ENCODE measurements at places on chromosomes 1 and 21. TPM values are rescaled to one million over a fixed set of nuclear protein-coding genes. Genes with fewer than 3 reads are reported as not detected.

DNA sequence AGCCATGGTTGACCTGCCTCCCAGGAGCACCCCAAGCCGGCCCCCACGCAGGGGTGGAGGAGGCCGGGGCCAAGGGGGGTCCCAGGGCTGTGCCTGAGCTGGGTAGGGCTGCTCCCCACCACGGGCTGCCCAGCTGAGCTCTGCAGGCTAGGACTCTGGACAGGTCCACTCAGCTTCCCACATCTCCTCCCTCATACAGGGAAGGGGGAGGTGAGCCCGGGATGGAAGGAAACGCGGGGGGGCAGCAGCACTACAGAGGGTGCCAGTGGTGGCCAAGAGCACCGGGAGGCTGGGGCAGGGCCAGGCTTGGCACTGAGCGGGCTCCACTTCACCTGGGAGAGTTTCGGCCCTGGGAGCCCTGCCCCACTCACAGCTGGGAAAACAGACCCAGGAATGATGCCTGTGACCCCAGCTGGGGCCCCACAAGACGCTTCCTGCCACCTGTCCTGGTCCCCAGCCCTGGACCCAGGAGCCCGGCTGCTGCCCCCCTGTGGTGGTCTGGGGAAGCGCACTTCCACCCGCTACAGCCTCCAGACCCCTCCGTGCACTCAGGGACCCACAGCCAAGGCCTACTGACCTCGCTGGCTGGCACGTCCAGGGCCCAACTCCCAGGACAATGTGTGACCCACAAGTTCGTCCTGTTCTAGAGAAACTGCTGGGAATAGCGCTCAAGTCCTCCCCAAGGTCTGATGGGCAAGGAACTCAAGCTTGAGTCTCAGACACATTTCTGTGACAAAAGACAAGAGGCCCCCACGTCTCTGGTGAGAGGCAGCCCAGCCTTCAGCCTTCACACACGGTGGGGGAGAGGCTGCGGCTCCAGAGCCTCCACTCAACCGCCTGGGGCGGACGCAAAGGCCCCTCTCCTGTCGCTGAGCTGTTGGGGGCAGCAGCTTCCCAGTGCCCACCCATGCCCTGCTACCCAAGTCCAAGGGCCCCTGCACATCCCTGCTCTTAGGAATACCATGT is 3.0 kb downstream of the AURKAIP1 start:
- no peak for DNase-seq

GRCh38 chr1:61518670-61519400 is 206.1 kb downstream of the TM2D1 start:
- no peak for DNase-seq

GRCh38 chr1:76944942-76945341 is 77.7 kb downstream of the ST6GALNAC5 start:
- no peak for DNase-seq

DNA sequence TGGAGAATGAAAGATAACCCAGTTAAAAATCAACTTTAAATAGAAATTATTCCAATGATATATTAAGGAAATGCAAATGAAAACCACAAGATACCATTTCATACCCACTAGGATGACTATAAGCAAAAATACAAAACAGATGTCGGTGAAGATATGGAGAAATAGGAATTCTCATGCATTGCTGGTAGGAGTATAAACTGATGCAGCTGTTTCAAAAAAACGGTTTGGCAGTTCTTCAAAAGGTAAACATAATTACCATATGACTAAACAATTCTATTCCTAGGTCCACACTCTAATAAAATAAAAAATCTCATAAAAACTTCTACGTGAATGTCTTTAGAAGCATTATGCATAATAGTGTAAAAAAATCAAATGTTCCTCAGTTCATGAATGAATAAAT is 763.3 kb upstream of the BRINP3 start:
- no peak for DNase-seq

- DNase-seq, result no peak
Measured at GRCh38 chr1:11563560-11564069, 84.7 kb downstream of the DISP3 start.

- no peak for DNase-seq
Measured at GRCh38 chr1:7584643-7585042, 186.5 kb upstream of the VAMP3 start.

DNA sequence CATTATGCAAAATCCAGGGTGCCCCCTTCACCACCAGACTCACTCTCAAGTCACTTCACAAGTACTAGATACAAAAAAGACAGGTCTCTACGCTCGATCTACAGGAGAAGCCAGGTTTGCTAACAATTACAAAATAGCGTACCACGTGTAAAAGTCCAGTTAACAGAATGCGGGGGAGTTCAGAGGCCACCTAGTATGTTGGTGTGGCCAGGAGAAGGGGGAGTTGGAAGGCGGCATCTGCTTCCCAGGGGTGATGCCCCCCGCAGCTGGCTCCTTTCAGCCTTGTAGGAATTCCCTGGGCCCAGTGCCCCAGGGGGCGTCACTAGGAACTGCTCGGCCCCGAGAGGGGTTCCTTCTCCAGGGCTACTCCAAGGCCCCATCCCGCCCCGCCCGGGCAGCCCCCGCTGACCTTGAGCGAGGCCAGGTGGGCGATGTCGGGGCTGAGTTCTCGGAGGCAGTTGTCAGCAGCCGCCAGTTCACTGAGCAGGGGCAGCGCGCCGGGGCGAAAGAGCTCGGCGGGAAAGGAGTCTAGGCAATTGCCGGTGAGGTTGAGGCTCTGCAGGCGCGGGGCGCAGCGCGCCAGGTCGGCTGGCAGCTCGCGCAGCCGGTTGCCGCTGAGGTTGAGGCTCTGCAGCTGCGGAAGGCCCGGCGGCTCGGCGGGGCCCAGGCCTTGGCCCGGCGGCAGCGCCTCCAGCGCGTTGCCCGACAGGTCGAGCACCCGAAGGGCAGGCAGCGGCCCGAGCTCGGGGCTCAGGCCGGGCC is 664 bp downstream of the LRRC47 start:
- no peak for DNase-seq

DNA sequence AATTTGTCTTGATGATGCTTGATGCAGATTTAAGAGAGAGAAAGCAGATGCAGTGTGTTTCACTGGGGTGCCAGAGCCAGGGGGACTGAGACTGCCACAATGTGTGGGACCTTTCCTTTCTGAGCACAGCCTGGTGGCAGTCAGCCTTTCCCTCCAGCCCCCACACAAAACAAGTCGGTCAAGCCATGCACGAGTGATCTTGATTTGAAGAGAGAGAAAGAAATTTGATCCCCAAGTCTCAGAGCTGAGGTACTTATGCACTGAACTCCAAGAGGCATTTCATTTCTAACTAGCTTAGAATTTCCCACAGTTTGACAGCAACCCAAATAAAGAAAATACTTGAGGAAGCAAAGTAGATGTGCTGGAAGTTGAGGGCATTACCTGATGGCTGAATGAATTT is 193.8 kb downstream of the ST6GALNAC3 start:
- DNase-seq, result peak; percentile 26

DNA sequence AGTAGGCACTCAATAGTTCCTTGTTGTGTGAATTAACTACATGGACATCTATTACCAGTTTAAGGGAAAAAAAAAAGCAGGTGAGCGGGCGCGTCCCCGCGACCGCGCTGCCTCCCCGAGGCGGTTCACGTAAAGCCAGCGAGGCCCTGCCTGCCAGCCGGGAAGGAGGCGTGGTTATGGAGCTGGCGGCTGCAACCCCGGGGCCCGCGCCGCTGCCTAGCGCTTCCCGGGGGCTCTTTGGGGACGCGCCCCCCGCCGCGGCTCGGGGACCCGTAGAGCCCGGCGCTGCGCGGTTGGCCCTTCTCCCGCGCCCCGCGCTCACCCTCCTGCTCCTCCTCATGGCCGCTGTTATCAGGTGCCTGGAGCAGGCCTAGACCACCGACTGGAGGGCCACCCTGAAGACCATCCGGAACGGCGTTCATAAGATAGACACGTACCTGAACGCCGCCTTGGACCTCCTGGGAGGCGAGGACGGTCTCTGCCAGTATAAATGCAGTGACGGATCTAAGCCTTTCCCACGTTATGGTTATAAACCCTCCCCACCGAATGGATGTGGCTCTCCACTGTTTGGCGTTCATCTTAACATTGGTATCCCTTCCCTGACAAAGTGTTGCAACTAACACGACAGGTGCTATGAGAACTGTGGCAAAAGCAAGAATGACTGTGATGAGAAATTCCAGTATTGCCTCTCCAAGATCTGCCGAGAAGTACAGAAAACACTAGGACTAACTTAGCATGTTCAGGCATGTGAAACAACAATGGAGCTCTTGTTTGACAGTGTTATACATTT is 2.6 kb upstream of the CC2D1B start:
- DNase-seq, result peak; percentile 36

- no peak for DNase-seq
Measured at GRCh38 chr1:204868340-204868700, 2.3 kb upstream of the NFASC start.

The LRRIQ3 gene
- 0.81 TPM for polyA plus RNA-seq

The DONSON gene
- polyA plus RNA-seq, result 42.4 TPM

The IRF2BP2 gene
- polyA plus RNA-seq, result 197 TPM

The ITLN2 gene
- polyA plus RNA-seq, result not detected

Data from right lung (tissue), 10 donors.